ENCODE measurements at places on chromosomes 2 and 18. TPM values are rescaled to one million over a fixed set of nuclear protein-coding genes. Genes with fewer than 3 reads are reported as not detected.

- DNase-seq, result no peak
Observed at GRCh38 chr18:79927607-79928562, 23.6 kb downstream of the SLC66A2 start.

NAT8 gene
- 1.9 TPM for total RNA-seq

EML6 gene
- 19.9 TPM for total RNA-seq

ST6GAL2 gene
- not detected for total RNA-seq

DNA sequence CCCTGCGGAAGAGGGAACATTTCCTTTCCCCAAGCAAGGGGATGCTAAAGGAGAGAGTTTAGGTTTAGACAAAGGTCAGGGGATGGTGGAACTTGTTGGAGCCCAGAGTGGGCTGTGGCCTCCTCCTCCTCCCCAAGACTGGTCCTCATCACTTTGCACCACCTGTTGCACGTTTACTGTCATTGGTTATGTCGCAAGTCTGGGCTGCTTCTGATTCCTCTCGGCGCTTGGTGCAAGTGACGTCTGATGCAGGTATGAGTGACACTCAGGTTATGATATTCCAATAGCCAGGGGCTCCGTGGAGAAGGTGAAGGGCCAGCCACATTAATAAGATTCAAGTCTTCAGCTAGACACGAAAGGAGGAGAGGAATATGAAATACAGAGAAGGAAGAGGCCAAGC, 59.8 kb downstream of the TSN start:
- no peak for DNase-seq

Measured in HepG2 (cell line).